Activated CD4-positive, alpha-beta T cell treated with anti-CD3 and anti-CD28 coated beads, Interleukin-10, Interleukin-2, amounts not matched to agents 100 ng/mL and 50 ng/mL, durations not matched to agents 16 hours and 8 hours (primary cell): ENCODE measurements at places on chromosomes 5 and 9.

- DNase-seq: peak; percentile 18
These were observed 180.8 kb downstream of the HSD17B3 start for GRCh38 chr9:96121136-96121535.

DNA sequence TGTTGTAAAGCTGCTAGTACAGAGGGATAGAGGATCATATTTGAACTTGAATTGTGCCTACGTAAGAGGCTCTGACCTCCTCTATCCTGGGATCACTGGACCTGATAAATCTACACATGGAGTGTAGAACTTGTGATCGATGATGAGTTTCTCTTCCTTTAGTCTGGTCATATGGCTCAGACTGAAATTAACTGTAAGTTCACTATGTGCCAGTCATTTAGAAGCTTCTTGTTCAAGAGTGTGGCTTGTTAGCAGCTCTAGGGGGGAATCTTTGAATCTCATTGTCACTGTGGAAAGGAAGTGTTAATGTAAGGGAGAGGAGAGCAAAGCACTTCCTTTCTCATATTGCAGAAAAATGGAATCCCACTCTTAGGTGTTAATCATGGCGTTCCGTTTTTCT lies 12.1 kb downstream of the ZBTB34 start:
- peak; percentile 11 for DNase-seq

DNA sequence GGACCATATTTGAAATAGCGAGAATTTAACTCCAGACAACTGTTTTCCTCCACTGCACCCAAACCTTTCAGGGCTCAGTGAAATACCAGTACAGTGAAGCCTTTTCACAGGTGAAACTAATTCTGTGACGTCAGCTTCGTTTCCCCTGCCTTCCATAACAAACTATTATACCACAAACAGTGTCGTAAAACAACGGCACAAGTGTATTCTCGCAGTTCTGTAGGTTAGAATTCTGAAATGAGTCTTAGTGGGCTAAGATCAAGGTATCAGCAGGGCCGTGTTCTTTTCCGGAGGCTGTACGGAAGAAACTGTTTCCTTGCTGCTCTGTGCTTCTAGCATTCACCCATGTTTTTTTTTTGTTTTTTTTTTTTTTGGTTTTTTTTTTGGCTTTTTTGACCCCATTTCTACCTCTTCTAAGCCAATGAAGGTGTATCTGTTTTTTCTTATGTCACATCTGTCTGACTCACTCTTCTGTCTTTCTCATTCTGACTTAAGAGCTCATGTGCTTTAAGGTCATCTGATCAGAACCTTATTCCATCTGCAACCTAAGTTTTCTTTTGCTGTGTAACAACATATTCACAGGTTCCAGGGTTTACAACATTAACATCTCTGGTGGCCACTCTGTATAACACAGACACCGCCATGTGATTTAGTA lies 20.1 kb downstream of the ISOC1 start:
- DNase-seq: no peak

- DNase-seq: no peak
These were observed 5.5 kb downstream of the TMEM8B start for GRCh38 chr9:35834260-35835215.

DNA sequence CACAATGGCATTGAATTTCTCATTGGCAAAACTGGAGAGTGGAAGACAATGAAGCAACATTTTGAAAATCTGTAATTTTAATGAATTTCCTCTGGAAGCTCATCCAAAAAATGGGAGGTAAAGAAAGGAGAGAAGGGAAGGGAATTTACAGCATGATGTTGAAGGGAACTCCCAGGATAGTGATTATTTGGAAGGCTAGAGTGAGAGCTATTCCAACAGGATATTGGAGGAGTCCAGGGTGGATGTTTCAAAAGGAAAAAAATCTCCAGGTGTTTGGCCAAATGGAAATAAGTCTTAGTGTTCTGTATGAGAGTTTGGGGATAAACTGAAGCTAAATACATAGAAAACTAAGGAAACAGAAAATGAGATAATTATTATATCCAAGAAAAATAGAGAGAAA lies 106.2 kb downstream of the IZUMO3 start:
- no peak for DNase-seq

- DNase-seq: no peak
These were observed 36.9 kb upstream of the CXCL14 start for GRCh38 chr5:135615581-135616260.

DNA sequence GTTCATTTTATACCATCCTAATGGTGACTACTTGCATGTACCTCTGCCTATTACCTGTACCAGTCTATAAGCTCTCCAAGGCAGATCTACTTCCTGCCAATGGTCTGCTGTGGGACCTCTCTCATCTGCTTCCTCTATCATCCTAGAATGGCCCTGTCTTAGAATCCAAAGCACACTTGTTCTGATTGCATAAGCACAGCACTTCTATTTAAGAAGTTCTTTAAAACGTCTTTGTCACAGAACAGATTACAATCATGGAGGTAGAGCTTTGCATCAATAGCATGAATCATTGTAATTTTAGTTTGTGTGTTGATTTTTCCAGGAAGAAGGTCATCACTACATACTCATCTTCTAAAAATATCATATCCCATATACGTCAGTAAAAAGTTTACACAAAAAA lies 131.8 kb upstream of the ACOT12 start:
- DNase-seq: no peak

DNA sequence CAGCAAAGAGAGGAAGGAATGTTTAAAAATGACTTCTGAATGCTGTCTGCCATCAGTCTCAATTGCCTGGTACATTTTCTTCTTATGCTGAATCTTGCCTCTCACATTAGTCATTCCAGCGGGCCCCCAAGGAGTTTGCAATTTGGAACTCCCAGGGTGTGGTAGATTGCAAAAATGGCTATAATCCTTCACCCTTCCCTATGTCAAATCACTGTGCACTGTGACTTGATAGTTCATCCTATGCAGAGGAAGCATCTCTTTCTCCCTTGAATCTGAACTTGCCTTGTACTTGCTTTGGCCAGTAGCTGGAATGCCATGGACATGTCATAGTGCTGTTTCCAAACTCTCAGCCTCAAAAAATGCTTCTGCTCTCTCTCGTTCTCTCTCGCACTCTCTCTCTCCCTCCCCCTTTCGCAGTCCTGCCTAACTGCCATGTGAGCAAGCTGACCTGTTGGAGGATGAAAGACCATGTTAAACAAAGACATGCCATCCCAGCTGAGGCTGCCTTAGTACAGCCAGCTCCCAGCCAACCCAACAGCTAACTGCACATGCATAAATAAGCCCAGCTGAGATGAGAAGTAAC lies 284.0 kb upstream of the TLE4 start:
- DNase-seq: no peak

- no peak for DNase-seq
These were observed 56.9 kb downstream of the RUSC2 start for GRCh38 chr9:35546853-35547252.

DNA sequence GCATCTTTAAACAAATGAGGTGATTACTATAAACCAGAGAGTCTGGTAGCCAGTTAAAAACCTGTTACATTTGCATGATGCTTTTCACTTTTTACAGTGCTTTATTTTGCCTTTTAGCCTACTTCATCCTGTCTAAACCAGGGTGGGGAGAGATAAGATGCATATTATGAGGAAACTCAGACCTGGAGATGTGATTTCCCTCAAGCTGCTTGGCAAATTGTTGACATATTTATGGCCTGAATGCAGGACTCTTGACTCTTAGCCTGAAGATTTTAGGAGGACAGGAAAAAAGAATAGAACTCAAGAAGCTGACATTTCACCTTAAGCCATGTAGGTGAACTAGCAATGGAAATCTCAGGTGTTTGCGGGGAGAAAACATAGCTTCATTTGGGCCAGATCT lies 202.8 kb downstream of the NMUR2 start:
- DNase-seq: no peak

DNA sequence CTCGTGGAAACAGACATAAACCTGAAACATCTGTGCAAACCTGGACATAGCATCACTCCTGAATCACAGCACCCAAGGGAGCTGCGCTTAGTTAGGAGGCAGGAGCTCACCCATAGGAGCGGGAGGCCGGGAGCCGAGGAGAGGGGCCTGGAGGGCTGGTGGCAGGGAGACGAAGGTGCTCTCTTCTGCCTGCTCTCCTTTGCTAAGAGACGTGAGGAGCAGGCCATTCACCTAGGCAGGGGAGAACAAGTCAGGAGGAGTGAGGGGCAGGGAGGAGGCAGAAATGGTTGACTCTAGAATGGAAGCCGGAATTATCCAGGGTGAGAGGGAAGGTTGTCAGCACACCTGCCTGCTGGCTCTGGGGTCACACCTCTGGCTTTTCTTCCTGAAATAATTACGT lies 398.4 kb upstream of the IRX2 start:
- no peak for DNase-seq

- DNase-seq: no peak
These were observed 37.2 kb downstream of the SLC6A7 start for GRCh38 chr5:150227036-150227435.

DNA sequence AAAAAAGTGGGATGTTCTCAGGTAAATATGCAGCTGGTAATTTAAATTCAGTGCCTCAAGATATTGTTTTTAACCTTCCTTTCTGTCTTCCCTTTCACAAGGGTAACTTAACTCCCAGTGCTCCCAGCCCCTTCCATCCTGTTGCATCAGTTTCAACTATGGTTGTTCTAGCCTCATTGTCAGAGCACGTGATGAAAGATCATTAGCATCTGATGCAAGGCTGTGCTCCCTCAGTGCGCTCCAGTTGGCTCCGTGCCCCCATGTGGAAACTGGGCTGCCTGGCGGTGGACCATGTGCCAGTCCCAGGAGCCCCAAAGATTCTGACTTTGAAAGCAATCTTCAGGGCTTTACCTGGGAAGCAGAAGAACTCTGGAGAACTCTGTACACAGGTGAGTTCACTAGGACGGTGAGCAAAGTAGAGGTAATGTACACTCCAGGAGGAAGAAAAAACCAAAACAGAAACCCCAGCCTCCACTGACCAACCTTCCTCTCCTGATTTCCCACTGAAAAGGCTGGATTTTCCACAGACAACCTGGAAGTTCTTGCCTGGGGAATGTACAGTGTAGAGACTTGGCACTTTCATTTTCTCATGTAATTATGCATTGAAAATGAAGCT lies 96.9 kb downstream of the SLC1A3 start:
- DNase-seq: no peak

DNA sequence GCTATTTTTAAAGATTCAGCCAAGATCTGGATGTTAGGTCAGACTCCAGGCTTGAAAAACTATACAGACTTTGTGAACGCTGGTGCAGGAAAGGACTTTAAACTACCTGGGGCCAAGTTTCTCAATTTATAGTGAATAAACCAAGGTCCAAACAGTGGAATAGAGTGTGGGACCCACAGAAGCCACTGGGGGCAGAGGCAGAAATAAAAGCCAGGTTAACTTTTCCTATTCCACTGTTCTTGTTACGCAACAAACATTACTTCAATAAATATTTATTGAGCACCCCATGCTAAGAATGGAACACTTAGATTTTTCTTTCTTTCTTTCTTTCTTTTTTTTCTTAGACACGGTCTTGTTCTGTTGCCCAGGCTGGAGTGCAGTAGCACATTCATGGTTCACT lies 11.0 kb upstream of the HAVCR1 start:
- no peak for DNase-seq

DNA sequence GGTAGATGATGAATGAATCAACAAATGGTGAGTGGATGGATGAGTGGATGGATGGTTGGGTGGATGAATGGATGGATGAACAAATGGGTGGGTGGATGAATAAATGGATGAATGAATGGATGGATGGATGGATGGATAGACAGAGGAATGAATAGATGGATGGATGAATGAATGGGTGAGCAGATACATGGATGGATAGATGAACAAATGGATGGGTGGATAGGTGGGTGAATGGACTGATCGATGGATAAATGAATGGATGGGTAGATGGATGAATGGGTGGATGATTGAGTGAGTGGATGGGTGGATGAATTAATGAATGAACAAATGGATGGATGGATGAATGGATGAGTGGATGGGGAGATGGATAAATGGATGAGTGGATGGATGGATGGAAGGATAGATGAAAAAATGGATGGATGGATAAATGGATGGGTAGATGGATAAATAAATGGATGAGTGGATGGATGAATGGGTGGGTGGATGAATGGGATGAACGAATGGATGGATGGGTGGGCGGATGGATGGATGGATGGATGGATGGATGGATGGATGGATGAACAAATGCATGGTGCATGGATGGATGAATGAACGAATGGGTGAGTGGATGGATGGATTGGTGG lies 85.7 kb downstream of the PHF2 start:
- DNase-seq: no peak

GRCh38 chr9:8011974-8012373 lies 212.4 kb upstream of the DMAC1 start:
- no peak for DNase-seq

DNA sequence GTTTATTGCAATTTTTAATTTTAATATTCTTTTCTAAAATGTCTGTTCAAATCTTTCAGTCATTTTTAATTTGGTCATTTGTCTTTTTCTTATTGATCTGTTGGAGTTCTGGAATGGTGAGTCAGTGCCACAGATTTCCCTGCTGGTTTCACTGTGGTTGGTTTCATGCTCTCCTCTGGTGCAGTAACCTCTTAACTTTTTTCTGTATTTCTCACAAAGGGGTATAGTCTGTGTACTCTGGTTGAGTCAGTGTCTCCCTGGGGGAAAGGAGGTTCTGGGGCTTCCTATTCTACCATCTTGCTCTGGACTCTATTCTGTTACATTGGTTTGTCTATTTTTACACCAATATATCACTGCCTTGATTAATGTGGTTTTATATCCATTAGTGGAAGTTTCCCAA lies 178.8 kb downstream of the CSNK1G3 start:
- no peak for DNase-seq

- DNase-seq: peak; percentile 76
These were observed 156.2 kb upstream of the S1PR3 start for GRCh38 chr9:88835038-88835466.

DNA sequence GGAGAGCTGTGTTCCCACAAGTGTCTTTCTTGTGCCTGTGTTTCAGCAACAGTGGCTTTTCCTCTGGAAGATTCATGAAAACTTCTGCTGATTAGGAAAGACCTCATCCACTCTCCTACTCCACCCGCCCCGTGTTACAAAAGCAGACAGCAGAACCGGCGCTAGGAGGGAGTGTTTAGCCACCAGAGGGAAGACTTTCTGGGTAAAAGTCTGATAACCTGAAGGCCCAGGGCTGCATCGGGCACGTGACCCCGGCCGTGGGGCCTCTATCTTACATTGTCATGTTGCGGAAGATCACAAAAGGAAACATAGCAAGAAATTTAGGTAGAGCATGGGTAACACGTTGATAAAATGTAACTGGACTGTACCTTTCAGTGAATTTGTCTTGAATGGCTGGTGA lies 32.0 kb upstream of the DMRT2 start:
- DNase-seq: peak; percentile 6

DNA sequence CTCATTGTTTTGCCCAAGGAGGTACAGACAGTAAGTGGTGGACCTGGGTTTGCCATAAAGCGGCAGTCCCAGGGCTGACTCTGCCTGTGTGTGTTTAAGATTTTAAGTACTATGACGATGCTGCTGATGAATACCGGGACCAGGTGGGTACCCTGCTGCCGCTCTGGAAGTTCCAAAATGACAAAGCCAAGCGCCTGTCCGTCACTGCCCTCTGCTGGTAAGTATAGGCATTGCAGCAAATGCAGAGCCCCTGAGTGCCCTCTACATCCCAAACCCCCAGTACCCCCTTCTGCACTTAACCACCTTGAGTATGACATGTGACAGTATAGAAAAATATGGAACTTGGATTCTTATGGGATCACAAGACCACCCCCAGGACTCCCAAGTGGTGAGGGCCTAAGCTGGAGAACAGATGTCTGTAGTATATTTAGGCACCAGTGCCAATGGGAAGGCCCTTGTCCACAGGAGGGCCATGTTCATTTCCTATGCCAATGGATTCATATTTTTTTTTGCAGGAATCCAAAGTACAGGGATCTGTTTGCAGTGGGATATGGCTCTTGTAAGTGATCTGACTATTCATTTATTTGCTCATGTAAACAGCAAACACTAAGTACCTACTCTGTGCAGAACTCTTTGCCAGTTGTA lies 22.0 kb downstream of the ENHO start:
- DNase-seq: peak; percentile 87
